Right ventricle myocardium inferior (tissue), 1 donor: ENCODE measurements at places on chromosomes 2 and 18. TPM values are rescaled to one million over a fixed set of nuclear protein-coding genes. Genes with fewer than 3 reads are reported as not detected.

DNA sequence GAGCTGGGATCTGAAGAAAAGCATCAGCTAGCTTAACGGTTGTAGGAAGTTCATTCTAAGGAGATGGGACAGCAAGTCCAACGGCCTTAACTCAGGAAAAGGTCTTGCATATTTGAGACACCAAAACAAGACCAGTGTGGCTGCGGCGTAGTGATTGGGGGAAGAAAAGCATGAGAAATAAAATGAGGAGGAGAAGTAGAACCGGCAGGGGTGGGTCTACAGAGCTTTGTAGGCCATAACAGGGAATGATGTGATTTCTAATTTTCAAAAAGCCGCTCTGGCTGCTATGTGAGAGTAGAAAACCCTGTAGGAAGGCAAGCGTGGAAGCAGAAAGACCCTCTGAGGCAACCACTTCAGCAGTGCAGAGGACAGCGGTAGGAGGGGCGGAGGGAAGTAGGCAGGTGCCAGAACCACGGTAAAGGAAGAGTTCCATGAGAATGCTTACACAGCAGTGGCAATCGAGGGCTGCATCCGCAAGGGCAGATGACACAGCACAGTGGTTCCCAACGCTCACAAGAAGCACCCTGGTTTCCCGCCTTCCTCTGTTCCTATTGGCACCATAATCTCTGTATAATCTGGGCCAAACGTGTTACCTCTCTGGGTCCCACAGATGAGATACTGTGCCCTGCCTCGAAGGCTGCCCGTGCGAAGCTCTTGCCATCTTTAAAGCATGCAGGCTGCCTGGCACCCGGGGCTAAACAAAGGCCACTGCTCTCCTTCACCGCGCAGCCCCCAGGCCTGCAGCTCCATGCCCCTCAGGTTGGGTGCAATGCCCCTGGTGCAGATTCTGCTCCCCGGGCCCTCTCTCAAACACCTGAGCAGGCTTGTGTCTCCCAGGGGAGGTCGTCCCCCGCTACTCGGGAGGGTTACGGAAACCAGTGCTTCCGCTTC, 795 bp downstream of the ANKRD39 start:
- DNase-seq = no peak

- no peak for DNase-seq
These were observed 437.7 kb downstream of the SATB2 start for GRCh38 chr2:199019898-199020507.

GRCh38 chr2:176907341-176907740, 305.3 kb upstream of the HNRNPA3 start:
- no peak for DNase-seq

GRCh38 chr2:168191955-168192785, 55.2 kb downstream of the STK39 start:
- no peak for DNase-seq

The HNMT gene
- total RNA-seq = 13.0 TPM

The NT5C1B gene
- total RNA-seq = not detected

The TEX51 gene
- not detected for total RNA-seq
